ENCODE measurements at places on chromosomes 6 and 20.
A peak's percentile ranks its signal among the peaks of the same experiment; 100 is the strongest.

DNA sequence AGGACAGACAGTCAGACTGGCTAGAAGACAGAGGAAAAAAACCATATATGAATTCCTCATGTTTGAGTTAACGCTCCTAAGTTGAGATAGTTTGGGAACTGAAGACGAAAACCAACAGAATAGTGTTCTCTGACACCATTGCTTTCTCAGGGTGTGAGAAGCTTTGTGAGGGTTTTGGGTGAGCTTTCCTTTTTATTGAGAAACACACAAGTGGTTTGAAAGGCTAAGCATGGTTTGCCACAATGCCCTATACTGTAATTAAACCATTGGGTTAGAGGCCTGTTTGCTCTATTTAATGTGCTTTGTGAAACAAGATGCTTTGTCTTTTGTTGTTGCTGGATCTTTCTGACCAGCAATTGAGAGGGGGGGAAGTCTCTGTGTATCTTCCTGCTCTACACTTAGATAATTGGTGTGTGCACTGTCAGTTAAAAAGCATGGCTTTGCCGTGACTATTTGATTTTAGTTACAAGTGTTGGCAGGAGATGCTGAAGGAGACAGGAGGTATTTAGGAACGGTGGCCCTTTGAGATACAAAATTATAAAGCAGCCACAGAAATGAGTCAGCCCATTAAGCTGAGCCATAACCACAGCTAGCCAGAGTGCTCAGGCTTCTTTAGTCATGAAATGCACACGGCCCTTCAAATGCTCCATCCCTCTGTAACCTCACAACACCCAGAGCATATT lies 273.0 kb upstream of the PREP start:
- no peak for DNase-seq

DNA sequence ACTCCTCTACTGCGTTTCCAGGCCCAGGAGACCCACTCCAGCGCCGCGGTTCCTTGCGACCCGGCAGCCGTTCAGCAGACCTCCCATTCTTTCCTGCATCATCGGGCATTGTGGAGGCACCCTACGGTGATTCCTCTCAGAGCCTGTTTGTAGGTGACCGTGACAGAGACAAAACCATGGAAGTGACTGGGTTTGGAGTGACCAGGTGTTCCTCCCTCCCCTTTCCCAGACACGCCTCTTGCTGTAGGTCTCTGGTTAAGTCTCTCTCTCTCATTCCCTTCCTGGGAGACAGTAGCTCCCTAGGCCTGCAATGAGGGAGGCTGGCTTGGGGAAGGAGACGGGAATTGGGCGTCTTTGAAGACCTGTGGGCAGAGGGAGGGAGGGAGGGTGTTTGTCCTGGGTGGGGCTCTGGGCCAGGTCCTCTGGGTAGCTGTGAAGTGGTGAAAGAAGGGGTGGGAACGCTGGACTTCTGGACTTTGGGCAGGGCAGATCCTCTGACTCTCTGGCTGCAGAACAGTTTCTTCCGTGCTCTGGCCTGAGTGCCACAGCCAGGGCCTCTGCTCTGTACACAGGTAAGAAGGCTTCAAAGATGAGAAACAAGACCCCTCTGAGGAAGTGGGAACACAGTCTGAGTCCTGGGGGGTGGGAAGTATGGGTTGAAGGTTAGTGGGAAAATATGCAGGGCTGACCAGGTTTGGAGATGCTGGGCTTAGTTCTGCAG lies 763 bp downstream of the KLC4 start:
- DNase-seq, result no peak

- DNase-seq, result no peak
Observed at GRCh38 chr20:4227085-4227821, 211.9 kb upstream of the RNF24 start.

DNA sequence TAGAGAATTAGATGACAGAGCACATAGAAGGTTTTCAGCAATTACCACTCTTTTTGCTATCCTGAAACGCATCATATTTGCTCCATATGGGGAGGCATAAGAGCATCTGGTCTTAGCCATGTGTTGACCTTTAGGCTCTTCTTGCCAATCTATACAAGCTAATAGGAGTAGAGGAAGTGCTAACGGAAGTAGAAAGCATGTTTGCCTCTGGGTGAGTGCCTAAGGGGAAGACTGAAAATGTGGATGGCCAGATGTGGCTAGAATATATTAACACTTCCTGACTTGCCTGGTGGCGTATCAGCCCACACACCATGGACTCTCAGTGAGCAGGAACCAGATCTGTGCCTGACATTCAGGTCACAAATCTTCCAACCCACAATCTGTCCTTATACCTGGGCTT lies 136.3 kb downstream of the LRRC1 start:
- DNase-seq, result no peak

DNA sequence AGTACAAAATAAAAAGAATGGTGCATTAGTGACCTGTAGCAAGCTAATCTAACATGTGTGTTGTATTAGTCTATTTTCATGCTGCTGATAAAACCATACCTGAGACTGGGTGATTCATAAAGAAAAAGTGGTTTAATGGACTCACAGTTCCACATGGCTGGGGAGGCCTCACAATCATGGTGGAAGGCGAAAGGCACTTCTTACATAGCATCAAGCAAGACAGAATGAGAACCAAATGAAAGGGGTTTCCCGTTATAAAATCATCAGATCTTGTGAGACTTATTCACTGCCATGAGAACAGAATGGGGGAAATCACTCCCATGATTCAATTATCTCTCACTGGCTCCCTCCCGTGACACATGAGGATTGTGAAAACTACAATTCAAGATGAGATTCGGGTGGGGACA lies 45.4 kb upstream of the AIG1 start:
- no peak for DNase-seq

DNA sequence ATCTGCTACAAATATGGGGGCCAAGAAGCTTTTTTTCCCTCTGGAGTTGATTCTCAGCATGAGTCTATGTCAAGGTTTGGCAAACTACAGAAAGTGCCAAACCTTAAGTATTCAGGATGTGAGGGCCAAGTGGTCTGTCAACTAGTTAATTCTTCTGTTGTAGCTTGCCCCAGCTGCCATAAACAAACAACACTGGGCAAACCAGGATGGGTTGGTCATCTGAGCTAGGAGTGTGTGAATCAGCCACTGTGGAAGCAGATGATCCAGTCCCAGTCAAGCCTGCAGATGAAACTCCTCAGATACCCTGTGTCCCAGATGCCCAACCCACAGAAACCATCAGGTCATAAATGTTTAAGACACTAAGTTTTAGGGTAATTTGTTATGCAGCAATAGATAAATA lies 103.0 kb upstream of the MOCS1 start:
- no peak for DNase-seq

DNA sequence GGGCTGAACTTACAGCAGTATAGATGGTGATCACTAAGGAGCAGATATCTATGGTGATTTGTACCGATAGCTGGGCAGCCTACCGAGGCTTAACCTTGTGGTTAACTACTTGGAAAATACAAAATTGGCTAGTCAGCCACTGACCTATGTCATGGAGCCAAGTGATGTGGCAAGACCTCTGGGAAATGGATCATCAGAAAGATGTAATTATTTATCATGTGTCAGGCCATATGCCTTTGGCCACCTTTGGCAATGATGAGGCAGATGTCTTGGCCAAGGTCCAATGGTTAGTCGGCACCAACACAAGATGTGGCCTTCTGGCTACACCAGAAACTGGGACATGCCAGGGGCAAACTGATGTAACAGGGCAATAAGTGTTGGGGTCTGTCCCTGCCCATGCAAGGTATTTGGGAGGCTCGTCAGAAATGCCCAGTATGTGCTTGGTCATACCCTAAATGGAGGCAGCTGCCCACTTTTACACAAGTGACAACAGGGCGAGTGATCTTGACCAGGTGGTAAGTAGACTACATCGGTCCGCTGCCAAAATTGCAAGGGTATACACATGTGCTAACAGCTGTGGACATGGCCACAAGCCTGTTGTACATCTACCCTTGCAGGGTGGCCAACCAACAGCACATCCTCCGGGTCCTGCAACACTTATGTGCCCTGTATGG lies 30.1 kb downstream of the HDDC2 start:
- no peak for DNase-seq

DNA sequence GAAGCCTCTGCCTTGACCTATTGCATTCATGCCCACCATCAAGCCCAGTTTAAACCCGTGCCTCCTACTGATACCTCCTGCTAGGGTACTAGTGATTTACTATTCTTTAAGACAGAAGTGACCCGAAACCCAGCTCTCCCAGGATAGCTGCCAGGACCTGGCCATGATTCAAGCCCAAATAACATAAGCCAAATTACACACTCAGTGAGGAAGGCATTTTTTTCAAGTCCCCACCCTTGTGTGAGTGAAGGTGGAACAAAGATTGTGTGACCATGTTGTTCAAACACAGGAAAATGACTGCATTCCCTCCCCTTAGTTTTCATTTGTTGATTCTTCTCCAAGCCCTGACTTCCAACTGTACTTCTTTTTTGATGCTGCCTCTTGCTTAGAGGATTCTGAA lies 3.7 kb upstream of the KAT14 start:
- DNase-seq, result no peak

GRCh38 chr6:16355238-16355637 lies 116.9 kb downstream of the GMPR start:
- no peak for DNase-seq

GRCh38 chr6:35016502-35017321 lies 124.4 kb downstream of the TCP11 start:
- peak; percentile 64 for DNase-seq

DNA sequence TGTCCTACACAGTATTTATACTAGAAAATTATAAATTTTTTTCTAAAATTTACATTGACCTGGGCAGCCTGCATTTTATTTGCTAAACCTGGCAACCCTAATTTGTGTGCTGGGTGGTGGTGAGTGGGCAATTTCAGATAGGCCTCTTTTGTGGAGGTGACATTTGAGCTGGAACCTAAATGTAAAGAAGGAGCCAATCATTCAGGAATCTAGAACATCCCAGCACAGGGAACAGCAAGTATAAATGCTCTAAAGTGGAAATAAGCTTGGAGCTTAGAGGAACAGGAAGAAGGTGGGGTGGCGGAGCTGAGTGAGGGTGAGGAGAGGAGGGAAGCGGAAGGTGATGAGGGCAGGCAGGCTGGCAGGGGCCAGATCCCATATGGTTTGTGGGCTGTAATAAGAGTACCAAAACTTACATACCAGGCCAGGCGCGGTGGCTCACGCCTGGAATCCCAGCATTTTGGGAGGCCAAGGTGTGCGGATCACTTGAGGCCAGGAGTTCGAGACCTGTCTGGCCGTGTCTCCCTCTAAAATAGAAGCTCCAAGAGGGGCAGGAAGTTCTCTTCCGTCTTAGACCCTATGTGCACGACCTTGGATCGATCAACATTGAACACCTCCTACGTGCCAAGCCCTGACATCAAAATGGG lies 549 bp upstream of the CSE1L start:
- peak; percentile 69 for DNase-seq

- DNase-seq, result no peak
Observed at GRCh38 chr6:159194421-159194820, 25.2 kb downstream of the FNDC1 start.

- DNase-seq, result no peak
Observed at GRCh38 chr6:123997223-123997622, 193.6 kb downstream of the NKAIN2 start.

- DNase-seq, result no peak
Observed at GRCh38 chr6:155504848-155505607, 49.4 kb upstream of the NOX3 start.

GRCh38 chr6:157263881-157264397 lies 59.4 kb downstream of the TMEM242 start:
- DNase-seq, result peak; percentile 8

GRCh38 chr6:46032110-46032998 lies 16.7 kb upstream of the CLIC5 start:
- no peak for DNase-seq

GRCh38 chr6:47116606-47117005 lies 74.5 kb upstream of the ADGRF1 start:
- DNase-seq, result no peak

DNA sequence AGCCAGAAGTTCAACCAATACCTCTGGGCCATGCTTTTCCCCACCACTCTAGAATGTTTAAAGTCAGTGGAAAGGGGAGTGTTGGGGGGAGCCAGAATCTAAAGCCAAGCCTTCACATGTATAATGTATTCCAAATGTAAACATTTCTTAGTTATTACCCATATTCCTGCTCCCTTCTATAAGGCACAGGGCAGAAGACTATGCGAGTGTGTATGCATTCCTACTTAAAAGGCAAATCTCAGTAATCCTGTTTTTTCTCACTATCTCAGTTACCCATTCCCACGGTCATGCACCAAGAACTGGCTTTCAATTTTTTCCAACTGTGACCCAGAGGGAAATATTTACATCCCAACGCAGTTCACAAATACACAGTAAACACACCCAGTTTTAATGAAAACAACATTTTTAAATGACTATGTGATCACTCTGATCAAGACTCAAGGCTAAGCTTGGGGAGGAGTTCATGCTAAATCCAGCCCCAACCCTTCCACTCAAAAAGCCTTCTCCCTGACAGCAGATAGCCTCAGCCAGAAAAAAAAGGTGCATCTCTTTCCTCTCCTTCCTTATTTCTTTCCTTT lies 57.5 kb downstream of the EPB41L2 start:
- DNase-seq, result no peak

DNA sequence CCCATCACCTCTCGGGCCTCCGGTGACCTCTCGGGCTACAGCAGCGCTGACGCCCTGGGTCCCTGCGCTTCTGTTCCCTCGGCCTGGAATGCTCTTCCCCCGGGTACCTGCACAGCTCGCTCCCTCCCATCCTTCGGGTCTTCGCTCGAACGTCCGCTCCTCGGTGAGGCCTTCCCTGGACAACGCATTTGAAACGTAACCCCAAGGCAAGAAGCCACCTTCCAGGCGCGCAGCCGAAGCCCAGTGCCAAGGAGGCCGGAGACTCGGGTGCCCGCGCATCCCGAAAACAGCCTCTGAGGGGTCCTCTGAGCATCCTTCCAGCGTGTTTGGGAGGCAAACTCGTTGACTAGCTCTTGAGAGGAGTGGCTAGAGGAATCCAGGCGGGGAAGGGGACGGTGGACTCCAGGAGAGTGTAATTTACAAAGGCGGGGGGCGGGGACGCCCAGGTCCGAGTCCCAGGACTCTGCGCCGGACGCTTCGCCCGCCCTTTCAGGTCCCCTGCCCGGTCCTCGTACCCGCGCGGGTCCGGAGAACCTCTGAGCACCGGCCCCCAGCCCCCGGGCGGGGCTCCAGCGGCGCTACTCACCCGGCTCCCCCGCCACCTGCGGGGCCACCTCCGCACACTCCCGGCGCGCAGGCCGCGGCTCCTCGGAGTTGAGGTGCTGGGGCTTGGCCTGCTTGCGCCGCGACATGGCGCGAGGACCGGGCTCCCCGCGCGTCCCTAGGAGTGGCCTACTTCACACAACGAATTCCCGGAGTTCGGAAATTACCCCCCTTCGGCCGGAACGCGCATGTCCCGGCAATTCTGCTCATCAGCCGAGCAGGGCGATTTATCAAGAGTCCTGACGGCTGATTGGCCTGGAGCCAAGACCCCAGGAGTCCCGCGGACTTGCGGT lies 86.8 kb downstream of the ZFP64 start:
- DNase-seq, result no peak

GRCh38 chr20:25294459-25295385 lies 46.8 kb downstream of the PYGB start:
- no peak for DNase-seq

GRCh38 chr20:61682996-61683681 lies 382.5 kb downstream of the TAF4 start:
- DNase-seq, result no peak

GRCh38 chr6:51613558-51613957 lies 473.9 kb downstream of the PKHD1 start:
- no peak for DNase-seq

Data from aorta (tissue), 5 donors.